Activated CD4-positive, alpha-beta T cell treated with anti-CD3 and anti-CD28 coated beads for 36 hours (primary cell): ENCODE measurements at places on chromosomes 4 and X. TPM values are rescaled to one million over a fixed set of nuclear protein-coding genes. Genes with fewer than 3 reads are reported as not detected.

DNA sequence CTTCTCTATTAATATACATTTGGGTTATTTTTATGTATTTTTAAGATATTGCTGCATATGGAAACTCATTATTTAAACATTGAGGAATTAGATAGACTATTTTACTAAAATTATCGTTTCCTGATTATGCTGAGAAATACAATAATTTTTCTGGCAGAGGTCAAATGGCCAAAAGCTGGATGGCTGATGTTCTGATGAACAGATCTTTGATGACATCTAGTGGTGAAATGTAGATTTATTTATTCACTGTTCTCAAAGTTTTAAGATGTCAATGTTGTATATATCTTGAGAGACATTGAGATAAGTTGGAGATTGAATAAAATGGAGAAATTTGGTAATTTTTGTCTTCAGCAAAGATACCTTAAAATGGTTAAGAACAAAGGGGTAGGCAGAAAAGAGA is 96.2 kb downstream of the UGT8 start:
- H3K36me3 ChIP-seq: no peaks in the 10 kb centered on the region
- H3K4me1 ChIP-seq: no peaks in the 10 kb centered on the region
- H3K27ac ChIP-seq: no peak overlapping the region
- DNase-seq: no peak
- H3K27me3 ChIP-seq: peaks cover 4% of the 10 kb centered on the region

- no peak for DNase-seq
- H3K4me3 ChIP-seq: no peak overlapping the region
- H3K27me3 ChIP-seq: peaks cover 3% of the 10 kb centered on the region
- H3K4me1 ChIP-seq: no peaks in the 10 kb centered on the region
- H3K36me3 ChIP-seq: no peaks in the 10 kb centered on the region
- H3K27ac ChIP-seq: no peak overlapping the region
These were observed 134.6 kb downstream of the CPZ start for GRCh38 chr4:8727131-8727530.

DNA sequence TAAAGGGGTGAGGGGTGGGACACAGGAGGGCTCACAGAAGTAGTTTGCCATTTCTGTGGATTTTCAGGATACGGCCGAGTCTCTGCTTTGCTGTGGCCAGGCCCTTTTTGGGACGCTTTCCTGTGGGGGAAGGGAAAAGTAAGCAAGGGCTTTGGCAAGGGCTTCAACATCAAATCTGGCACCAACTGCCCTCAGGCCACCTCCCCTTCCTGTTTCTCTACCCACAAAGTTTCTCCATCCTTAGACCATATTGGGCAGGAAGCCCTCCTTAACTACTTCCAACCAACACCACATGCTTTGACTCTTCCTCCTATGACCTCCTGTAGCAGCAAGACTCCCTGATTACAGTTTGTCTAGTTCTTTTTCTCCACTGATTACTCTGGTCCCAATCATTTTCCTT is 105.1 kb downstream of the PHF8 start:
- no peak overlapping the region for H3K4me3 ChIP-seq
- H3K4me1 ChIP-seq: peaks cover 13% of the 10 kb centered on the region
- H3K36me3 ChIP-seq: peaks cover 29% of the 10 kb centered on the region
- no peaks in the 10 kb centered on the region for H3K27me3 ChIP-seq
- no peak for DNase-seq

DNA sequence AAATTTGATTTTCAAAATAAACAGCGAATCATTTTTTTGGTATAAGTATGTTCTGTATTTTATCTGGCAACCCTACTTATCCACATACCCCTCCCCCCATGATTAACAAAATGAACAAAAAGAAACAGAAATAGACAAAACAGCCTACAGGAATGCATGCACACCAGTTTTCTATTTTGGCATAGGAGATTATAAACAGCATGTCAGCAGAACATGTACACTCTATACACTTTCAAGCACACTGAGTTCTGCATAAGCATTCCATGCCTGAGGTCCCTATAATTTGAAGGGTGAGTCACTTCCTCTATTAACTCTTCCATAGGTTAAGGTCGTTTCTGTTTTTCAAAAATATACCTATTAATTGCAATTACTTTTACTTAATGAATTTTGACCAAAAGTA is 28.0 kb upstream of the ZNF280C start:
- no peak overlapping the region for H3K27ac ChIP-seq
- no peaks in the 10 kb centered on the region for H3K4me1 ChIP-seq
- H3K36me3 ChIP-seq: no peaks in the 10 kb centered on the region
- no peaks in the 10 kb centered on the region for H3K27me3 ChIP-seq
- H3K4me3 ChIP-seq: no peak overlapping the region

- no peaks in the 10 kb centered on the region for H3K4me1 ChIP-seq
- H3K27me3 ChIP-seq: no peaks in the 10 kb centered on the region
- peaks cover 3% of the 10 kb centered on the region for H3K36me3 ChIP-seq
- no peak overlapping the region for H3K27ac ChIP-seq
- no peak for DNase-seq
- no peak overlapping the region for H3K4me3 ChIP-seq
These were observed 962.5 kb downstream of the RPA4 start for GRCh38 chrX:97846228-97846627.

DNA sequence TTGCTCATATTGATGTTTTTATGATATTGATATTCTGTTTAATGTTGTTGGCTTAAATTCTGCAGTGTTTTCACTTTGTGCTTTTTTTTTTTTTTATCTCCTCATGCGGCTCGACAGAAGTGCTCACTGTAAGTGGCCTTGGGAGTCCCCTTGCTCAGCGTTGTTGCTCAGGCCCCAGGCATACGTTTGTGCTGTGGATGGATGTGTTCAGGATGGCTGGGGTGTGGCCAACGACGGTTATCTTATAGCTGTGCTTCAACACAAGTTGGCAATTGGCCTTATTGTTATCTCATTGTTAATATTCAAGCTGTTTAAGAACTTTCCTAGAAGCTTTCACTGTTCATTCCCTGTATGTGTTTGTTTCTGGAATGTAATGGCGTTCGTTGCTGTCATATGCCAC is 36.4 kb upstream of the CLCN4 start:
- DNase-seq: no peak
- H3K27ac ChIP-seq: no peak overlapping the region
- H3K4me3 ChIP-seq: no peak overlapping the region
- H3K4me1 ChIP-seq: peaks cover 11% of the 10 kb centered on the region
- peaks cover 9% of the 10 kb centered on the region for H3K36me3 ChIP-seq
- H3K27me3 ChIP-seq: no peaks in the 10 kb centered on the region

DNA sequence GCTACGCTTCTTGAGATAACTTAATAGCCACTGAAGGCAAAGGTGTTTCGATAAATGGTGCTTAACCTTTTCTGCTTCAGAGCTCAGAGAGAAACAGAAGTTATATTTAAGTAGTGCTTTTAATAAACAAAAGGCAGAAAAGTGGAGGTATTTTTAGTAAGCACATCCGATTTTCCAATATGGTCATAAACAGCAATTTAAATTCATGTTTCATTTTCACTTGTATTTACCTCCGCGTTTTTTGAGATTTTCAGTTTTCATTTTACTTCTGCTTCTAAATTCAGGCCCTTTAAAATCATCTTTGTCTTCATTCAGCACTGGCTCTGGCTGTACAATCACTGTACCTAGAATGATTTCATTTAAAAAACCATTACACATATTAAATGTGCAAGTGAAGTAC is 92.4 kb downstream of the ATRX start:
- no peaks in the 10 kb centered on the region for H3K27me3 ChIP-seq
- H3K27ac ChIP-seq: peak overlapping the region; percentile 14
- H3K4me3 ChIP-seq: no peak overlapping the region
- no peak for DNase-seq
- peaks cover 12% of the 10 kb centered on the region for H3K4me1 ChIP-seq

Gene CXorf49
- total RNA-seq: not detected

Gene PAGE2
- not detected for total RNA-seq

Gene TSPAN7
- total RNA-seq: 0.42 TPM

Gene CXCL1
- not detected for total RNA-seq

Gene MAGEA3
- total RNA-seq: not detected

Gene SMPX
- total RNA-seq: not detected

Gene KCTD8
- not detected for total RNA-seq

Gene CABS1
- not detected for total RNA-seq

Gene F8A1
- 7.9 TPM for total RNA-seq
